ENCODE measurements at places on chromosomes 3 and 15.

DNA sequence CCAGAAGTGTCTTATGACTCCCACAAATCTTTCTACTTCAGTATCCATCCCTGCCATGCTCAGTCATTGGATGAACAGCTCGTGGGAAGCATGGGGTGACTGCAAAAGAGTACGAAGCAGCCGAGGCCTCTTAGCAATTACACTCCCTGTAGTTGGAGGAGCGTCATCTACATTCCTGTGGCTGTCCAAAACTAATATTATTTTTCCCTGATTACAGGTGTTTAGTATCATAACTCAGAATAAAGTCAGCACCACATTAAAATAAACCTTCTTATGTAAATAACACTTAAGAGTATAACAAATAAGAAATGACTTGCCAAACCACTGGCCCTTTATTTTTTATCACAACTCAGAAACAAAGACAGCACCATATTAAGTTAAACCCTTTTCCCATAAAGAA is 141.5 kb downstream of the PLOD2 start:
- DNase-seq: no peak

GRCh38 chr3:197407526-197407925 is 109.1 kb upstream of the DLG1 start:
- DNase-seq: no peak

GRCh38 chr3:149570016-149570415 is 87.8 kb downstream of the WWTR1 start:
- DNase-seq: no peak

DNA sequence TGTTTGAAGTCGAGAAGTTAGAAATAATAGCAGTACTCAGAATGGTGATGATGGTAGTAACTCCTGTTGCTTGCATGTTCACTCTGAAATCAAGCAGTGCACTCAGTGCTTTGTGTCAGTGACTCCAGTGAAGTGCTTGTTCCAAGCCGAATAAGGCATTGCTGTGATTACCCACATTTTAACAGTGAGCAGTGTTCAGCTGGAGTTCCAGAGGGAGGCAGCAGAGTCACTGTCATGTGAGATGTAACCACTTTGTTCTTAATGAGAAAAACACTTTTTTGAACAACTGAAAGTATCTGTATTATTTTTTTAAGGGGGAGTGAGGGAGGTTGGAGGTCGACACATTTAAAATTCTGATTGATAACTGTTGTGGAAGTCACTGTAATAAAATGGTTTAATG is 3.7 kb downstream of the MDFIC2 start:
- peak; percentile 13 for DNase-seq

- DNase-seq: no peak
Measured at GRCh38 chr15:61403884-61404283, 174.8 kb upstream of the RORA start.

- DNase-seq: no peak
Measured at GRCh38 chr3:26590919-26591484, 31.6 kb upstream of the LRRC3B start.
